ENCODE measurements at places on chromosomes 2 and 18.

DNA sequence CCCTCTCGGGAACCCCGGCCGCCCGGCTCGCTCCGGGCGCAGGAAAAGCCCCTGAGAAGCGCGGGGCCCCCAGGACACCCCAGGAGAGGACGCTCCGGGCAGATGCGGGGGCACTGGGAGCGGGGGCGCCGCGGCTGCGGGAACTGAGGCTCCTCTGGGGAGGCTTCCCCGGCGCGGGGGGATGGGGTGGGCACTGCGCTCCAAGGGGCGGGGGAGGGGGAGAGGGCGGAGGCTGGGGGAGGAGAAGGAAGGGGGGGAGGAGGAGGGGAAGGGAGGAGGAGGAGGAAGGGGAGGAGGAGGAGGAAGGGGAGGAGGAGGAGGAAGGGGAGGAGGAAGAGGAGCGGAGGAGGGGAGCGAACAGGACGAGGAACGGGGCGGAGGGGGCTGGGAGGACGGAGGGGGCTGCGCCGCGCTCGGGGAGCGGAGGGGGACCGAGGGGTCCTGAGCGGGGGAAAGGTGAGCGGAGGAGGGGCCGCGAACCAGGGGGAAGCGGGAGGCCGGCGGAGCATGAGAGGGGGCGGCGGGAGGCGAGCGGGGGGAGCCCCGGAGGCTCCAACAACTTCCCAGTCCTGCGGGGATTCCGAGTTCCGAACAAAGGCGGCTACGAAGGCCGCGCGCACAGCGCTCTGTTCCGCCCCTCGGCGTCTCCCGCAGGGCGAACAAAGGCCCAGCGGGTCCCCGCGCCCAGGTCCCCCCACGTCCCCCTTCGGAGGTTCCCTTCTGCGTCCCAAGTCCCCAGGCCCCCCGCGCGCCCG is 742 bp downstream of the PXDN start:
- peak; percentile 85 for DNase-seq

- DNase-seq: no peak
These were observed 322.9 kb upstream of the RAB12 start for GRCh38 chr18:8286303-8286702.

DNA sequence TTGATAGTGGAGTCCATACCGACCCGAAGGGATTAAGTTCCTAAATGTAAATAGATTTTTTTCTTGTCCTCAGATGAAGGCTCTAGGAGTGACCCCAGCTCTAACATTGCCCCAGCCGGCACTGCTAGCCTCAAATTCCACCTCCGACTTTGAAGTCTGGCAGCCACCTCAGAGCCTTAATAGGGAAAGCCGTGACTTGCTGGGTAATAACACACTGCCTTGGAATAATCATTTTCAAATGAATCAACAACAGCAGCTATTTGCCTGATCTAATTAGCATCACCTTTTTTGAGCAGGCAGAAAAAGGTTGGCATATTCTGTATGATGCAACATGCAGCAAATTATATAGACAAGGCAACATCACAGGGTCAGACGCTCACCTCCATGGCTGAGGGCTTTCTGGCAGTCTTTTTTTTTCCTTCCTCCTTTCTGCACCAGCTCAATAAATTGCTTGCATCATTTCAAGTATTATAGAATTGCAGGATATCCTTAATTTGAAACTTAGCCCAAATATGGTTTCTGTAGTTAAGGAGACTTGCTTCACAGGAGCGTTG is 276.5 kb upstream of the ATP5MC3 start:
- no peak for DNase-seq

- no peak for DNase-seq
These were observed 17.8 kb downstream of the RFTN2 start for GRCh38 chr2:197657562-197657961.

DNA sequence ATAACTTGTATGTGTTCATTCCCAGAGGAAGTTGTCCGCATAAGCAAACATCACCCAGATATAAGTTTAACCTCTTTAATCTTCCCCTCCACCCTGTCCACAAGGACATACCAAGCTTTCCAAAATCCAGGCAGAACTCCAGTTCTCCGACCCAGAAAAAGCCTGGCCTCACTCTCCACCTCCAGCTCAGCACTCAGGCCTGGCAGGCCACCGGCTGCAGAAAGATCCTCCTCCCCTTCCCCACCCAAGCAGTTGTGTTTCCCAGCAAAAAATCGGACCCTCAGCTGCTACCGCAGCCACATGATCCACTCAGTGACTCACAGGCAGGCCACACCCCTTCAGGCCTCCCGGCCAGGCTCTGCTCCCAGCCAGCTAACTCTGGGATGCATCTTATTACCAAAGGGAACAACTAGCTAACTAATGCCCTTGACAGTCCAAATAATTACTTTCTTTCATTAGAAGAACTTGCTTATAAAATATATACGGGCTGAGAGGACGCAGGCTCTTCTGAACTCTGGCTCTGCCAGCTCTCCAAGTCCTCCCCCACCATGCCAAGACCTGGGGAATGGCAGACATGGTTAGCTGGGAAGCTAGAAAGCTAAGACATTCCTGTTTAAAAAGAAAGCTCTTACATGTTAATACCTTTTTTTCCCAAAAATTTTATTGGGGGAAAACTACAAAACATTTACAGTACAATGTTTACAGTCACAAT is 4.5 kb downstream of the ZFP36L2 start:
- peak; percentile 97 for DNase-seq

DNA sequence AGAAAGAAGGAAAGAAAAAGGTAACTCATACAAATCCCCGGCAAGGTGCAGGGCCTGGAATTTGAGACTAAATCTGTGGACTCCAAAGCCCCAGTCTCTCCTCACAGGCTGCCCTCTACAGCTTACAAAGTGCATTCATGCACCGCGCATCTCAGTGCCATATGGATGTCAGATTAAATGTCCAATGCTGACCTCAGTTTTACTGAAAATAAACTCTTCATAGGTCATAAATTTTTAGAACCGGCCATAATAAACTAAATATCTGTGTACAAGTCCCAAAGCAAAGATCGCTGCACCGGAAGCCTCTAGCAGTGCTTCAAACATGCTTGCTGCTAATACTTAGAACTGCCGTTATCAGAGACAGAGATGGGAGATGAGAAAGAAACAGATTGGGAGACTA is 17.7 kb downstream of the ST6GAL2 start:
- DNase-seq: peak; percentile 3

DNA sequence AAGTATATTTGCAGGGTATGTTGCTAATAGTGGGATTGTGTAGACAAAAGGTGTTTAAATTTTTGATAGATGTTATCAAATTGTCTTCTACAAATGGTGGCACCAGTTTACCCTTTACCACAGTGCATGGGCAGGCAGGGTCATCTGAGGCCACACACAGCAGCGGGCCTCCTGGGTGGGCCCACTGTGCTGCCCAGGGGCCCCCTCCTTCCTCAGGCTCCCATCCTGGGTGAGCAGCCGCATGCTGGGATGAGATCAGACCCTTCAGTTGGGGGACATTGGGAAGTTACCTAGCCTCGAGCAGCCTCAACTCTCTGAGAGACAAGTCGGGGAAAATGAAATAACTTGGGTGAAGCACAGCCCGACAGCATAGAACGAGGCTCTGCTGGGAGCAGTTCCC is 9.7 kb downstream of the MYO7B start:
- DNase-seq: no peak

DNA sequence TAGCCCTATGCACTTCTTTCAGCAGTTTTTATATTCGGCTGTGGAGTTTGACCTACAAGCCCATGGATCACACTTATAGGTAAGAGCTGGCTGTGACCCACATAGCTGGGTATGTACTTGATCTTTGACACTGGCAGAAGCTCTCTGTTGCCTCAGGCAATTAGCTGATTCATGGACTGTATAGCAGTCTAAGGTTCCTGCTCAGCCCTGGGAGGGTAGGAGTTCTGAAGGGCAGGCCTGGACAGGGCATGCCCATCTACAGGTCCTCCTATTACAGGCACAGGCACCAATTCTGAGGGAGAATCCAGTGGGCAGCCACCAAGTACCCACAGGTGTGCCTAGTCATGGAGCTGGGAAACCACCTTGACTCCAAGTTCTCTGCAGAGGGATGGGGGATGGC is 301.8 kb upstream of the GALNT5 start:
- DNase-seq: no peak

GRCh38 chr2:216066230-216066629 is 15.4 kb downstream of the PECR start:
- no peak for DNase-seq

- no peak for DNase-seq
These were observed 115.0 kb downstream of the THADA start for GRCh38 chr2:43480874-43481273.

DNA sequence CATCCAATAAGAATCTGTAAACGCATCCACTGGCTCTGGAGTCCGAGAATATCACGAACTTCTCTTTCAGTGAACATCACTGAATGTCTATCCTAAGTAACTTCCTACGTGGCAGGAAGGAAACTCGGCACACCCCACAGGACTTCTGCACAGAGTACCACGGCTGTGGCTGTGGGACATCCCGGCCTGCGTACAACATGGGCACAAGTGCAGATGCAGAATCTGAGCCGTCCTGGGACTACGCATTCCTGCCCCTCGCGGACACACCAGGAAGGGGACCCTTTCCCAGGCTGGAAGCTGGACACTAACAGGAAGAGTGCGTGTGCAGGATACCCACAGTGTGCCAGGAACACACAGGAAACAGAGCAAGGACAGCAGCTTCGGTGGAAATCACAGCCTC is 60.6 kb downstream of the ZNF516 start:
- DNase-seq: no peak

DNA sequence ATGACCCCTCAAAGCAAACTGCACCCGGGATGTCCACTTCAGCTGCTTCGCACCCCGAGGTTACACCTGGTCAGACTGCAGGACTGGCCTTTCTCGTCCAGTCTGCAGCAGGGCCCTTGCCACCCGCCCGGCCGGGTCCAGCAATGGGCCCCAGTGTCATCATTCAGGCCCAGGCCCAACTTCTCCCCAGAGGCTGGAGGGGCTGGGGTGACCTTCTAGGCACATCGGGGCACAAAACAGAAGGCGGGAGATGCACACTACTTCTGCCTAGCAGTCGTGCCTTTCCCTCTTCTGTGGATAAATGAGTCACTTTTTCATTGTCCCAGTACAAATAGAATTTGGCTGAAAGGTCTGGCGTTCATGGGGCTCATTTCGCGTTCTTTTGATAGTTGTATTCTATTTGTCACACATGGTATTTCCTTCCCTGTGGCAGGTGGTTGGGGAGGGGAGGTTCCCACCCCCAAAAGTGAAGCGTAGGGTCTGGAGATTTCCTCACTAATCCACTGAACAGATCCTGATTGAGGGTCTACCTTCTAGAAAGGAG is 56.9 kb upstream of the ID2 start:
- no peak for DNase-seq

- DNase-seq: no peak
These were observed 131.2 kb downstream of the MYT1L start for GRCh38 chr2:2199841-2200240.

- no peak for DNase-seq
These were observed 6.7 kb upstream of the ATG16L1 start for GRCh38 chr2:233244818-233245217.

DNA sequence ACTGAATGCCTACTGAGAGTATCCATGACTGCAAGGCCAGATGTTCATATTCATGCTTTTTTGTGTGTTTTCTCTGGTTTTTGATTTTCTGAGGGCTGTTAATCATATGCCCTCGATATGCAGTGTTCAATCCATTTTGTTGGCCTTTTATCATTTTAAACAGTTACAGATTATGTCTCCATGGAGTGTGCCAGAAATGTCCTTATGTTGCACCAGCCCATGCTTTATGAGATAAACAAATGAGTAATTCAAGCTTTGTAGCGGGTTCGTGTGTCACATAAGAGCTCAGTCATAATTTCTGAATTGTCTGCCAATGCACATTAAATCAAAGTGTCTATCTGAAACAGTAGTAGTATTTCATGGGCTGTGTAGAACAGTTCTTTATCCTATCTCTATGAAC is 583.0 kb downstream of the THSD7B start:
- no peak for DNase-seq

DNA sequence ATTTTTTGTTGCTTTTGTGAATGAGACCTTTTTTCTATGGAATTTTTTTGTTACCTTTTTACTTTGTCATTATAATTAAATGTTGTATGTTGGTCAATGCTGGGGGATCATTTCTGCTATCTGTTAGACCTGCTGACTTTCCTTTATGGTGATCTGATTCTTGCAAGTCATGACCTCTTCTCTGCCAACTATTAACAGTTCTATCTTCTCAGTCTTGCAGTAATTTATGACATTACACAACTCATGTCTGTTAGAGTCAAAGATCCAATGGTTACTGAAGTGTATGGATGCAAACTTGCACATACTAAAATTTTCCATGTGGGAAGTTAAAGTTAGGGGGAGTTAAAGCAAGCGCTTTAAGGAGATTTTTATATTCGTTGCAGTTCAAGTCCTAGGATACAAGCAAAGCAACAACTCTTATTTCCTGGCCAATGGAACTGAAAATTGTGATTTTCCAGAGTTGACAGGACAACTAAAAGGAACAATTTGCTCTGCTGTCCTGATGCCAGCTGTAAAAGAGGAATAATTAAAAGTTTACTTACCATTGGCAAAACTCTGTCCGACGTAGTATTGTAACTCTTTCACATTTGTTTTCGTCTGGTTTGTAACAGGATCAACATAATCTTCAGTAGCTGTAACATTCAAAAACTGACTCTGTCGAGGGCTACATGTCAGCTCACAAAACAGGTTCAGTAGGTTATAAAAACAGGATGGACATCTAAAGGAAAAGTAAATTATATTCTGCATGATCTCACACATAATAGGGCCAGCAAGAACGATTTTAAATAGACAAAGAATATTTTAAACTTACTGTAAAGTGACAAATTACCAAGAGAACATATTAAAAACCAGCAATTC is 17.8 kb downstream of the NPC1 start:
- DNase-seq: no peak

- no peak for DNase-seq
These were observed 896.3 kb downstream of the TSN start for GRCh38 chr2:122651780-122652179.

DNA sequence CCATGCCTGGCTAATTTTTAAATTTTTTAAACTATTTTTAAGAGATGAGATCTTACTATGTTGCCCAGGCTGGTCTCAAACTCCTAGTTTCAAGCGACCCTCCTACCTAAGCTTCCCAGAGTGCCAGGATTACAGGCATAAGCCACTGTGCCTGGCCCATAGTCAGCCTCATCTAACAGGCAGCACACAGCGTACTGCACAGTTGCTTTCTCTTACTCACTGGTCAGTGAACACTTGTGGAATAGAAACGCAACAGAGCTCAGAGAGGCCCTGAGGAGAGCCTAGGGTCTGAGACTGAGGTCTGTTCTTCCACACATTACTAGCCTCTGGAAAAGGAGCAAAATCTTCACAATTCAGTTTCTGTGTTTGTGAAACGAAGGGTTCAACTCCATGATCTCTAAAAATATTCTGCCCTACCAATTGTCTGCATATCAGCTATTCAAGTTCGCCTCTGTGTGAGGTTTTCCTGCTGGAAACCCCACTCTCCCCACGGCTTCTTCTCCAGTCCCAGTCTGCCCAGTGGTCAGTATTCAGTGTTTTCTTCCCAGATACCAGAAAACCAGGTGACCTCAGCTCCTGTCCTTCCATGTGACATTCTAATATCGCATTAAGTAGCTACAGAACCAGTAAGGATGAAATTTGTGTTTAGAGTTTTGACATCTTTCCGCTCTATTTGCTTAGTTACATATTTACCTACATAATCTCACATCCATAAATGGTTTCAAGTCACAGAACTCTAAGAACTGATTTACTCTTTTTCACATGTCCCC is 26.6 kb upstream of the SNTG2 start:
- no peak for DNase-seq

Measured in lower leg skin (tissue), 4 donors.